ENCODE measurements at places on chromosomes 1 and 21.

DNA sequence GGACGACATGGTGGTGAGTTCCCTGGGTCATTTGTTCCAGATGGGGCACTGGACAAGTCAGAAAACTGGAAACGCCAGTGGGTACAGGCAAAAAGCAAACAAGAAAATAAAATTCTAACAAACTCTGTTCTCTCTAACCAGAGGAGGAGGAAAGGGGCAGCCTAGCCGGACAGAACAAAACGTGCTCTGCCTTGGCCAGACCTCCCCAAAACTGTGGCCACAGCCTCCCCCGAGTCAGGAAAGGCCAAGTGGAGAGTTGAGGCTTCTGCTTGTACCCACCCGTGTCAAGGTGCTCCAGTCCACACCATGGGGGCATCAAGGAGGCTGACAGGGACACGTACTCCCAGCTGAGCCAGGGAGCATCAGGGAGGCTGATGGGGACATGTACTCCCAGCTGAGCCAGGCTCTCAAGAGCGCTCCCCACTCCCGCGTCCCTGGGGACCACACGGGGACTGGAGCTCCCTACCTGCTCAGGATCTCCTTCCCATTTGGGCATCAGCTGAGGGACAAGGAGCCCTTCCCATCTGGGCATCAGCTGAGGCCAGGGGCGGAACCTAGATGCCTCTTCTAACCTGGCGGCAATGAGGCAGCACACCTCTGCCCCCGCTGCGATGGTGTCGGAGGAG, 154.8 kb upstream of the COL6A1 start:
- no peak for DNase-seq

- DNase-seq, result peak; percentile 80
These were observed 7.6 kb downstream of the LAPTM5 start for GRCh38 chr1:30749691-30750583.

GRCh38 chr1:10474613-10475507, at the start of gene PEX14:
PEX14 (plus strand) TSS chr1:10474950; CDS start chr1:10474967, 17 bp downstream.
- DNase-seq, result peak; percentile 83

DNA sequence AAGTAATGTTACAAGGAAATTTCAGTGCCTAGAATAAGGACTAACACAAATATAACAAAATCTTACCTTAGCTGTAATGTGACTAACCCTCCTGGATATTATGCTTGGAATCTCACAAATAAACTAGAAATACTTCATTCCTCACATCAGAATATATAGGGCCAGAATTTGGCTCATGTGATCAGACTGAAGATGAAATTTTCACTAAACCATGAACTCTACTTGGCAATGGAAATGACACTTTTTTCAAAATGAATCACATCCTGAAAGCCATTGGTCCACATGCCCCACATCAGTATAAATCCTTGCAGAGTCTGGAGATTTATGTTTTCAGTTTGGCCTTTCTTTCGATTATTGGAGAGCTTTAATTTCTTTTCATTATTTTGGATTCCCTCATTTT, 227.8 kb downstream of the NRIP1 start:
- no peak for DNase-seq

- DNase-seq, result no peak
These were observed 980 bp upstream of the CLDN19 start for GRCh38 chr1:42740851-42741580.
